ENCODE measurements at places on chromosomes 7 and 10.

DNA sequence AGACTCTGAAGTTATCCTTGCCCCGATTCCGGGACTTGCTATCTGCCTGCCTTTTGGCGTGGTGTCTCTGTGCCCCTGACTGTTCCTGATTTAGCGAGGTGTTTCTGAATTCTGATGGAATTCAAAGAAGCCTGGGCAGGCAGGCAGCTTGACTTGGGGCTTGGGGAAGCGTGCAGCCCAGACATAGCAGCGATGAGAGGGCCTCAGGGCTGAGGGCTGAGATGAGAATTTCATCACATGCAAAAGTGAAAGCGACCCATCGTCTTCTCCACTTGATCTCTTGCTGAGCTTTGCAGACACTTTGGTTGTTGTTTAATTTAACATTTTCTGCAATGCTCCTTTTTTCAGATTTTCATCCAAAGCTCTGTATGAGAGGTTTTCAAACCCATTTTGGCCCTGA lies 57.8 kb downstream of the TCF7L2 start:
- DNase-seq, result no peak

- no peak for DNase-seq
Measured at GRCh38 chr7:139713061-139713460, 64.7 kb downstream of the HIPK2 start.

DNA sequence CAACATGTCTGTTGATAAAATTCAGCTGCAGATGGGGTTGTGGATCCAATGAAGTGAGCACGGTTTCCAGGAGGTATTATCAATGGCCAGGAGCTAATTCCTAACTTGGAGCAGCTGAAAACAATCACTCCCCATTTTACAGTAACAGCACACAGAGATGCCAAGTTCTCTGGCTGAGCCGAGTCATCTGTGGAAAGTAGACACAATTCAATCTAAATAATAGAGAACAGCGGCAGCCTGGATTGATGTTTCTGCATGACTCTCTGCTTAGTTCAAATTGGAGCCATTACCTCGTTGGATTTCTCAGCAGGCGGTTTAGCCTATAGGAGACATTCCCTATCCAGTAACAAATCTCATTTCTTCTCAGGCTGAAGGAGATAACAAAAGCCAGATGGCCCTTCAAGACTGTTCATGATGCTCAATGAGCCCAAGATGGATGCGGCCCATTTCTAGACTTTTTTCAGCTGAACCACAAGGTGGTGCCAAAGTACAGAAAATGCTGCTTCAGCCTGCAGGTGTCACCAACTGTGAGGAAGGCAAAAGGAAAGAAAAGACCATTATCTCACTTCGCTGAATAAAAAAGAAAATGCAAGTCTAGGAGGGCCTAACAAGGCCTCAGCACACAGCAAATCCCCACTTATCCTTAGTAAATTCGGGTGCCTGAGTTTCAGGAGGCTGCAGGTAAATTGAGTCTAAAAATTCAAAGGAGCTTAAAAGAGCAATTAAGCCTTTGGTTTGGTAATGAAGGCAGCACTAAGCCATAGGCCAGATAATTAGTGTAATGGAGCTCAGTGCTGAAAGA lies 83.7 kb downstream of the SLC16A9 start:
- DNase-seq, result peak; percentile 23

DNA sequence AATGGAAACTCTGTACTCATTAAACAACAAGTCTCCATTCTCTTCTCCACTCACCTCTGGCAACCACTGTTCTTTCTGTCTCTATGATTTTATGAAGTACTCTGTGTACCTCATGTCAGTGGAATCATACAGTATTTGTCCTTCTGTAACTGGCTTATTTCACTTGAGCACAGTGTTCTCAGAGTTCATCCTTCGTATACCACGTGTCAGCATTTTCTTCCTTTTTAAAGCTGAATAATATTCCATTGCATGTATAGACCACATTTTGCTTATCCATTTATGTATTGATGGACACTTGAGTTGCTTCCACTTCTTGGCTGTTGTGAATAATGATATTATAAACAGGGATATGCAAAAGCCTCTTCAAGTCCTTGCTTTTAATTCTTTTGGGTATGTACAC lies 333.0 kb upstream of the ZNF32 start:
- DNase-seq, result no peak

DNA sequence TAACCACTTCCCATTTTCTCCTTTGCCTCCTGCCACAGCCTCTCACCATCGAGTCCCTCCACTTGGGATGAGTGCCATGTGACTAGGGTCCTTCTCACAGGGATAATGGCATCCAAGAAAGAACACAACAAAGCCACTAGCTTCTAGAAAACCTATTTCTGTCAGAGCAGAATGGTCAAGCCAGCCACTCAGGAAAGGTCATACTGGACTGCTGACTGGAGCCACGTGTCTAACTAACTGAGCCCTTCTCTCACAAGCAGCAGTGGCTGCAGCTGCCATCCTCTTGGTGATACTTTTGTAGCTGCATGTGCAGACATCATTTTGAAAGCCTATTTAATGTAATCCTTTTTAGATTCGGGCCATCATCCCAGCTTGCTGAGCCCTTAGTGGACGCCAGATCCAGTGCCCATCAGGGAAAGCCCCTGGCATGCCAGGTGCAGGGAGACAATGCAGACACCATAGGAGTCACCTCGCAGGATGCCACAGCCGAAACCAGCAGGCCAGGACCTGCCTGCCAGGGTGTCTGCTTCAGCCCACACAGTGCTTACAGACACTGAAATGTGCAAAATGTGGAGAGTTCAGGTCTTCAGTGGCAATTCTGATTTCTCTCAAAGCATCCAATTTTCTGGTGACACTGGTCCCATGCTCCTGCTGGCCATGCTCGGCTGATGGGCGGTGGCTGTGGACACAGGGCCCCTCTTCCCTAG lies 98.3 kb upstream of the DDC start:
- no peak for DNase-seq

- DNase-seq, result no peak
Measured at GRCh38 chr10:129662426-129662825, 195.4 kb downstream of the MGMT start.

GRCh38 chr10:7314170-7314569 lies 96.7 kb downstream of the SFMBT2 start:
- DNase-seq, result no peak

Data from 8988T (cell line).